Panc1 (cell line): ENCODE measurements at places on chromosomes 3 and 15. TPM values are rescaled to one million over a fixed set of nuclear protein-coding genes. Genes with fewer than 3 reads are reported as not detected.

The RAB11A gene
- total RNA-seq, result 263 TPM

- no peak overlapping the region for H3K4me3 ChIP-seq
- no peaks in the 10 kb centered on the region for H3K27me3 ChIP-seq
- DNase-seq, result no peak
Observed at GRCh38 chr3:163943664-163944063, 1134.6 kb downstream of the SI start.

DNA sequence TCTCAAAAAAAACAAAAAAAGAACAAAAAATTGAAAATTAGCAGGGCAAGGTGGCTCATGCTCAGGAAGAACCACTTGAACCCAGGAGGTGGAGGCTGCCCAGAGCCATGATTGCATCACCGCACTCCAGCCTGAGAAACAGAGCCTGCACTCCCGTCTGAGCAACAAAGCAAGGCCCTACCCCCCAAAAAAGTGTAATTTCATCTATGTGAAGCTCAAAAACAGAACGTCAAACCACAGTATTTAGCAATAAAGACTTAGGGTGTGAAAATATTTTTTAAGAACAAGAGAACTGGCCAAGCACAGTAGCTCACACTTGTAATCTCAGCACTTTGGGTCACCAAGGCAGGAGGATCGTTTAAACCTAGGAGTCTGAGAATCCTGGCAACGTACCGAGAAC lies 38.2 kb downstream of the STAG1 start:
- no peak overlapping the region for H3K4me3 ChIP-seq
- peaks cover 4% of the 10 kb centered on the region; the same call in 1 of the 2 replicates for H3K4me1 ChIP-seq
- no peaks in the 10 kb centered on the region for H3K27me3 ChIP-seq

The EFHB gene
- 0.46 TPM for total RNA-seq

The SLC12A6 gene
- 19.5 TPM for total RNA-seq

The POPDC2 gene
- total RNA-seq, result 0.15 TPM

The SENP8 gene
- 2.9 TPM for total RNA-seq

- no peak overlapping the region for H3K27ac ChIP-seq
- no peaks in the 10 kb centered on the region for H3K27me3 ChIP-seq
Observed at GRCh38 chr3:114428044-114428595, 134.3 kb downstream of the TIGIT start.

The IQCH gene
- total RNA-seq, result 3.9 TPM

- no peaks in the 10 kb centered on the region for H3K27me3 ChIP-seq
- H3K4me1 ChIP-seq, result no peaks in the 10 kb centered on the region
- no peak overlapping the region for H3K4me3 ChIP-seq
- DNase-seq, result no peak
Observed at GRCh38 chr3:53180305-53181023, 19.5 kb downstream of the PRKCD start.

The CHSY1 gene
- total RNA-seq, result 50.8 TPM

The ZBTB47 gene
- 3.6 TPM for total RNA-seq

The SOX14 gene
- not detected for total RNA-seq

The LRRN1 gene
- 0.13 TPM for total RNA-seq

The SFMBT1 gene
- 24.4 TPM for total RNA-seq

GRCh38 chr3:97076673-97077072 lies 262.3 kb downstream of the EPHA6 start:
- no peaks in the 10 kb centered on the region for H3K36me3 ChIP-seq
- H3K27me3 ChIP-seq, result no peaks in the 10 kb centered on the region
- no peak for DNase-seq
- H3K27ac ChIP-seq, result no peak overlapping the region
- no peak overlapping the region for H3K4me3 ChIP-seq
- no peaks in the 10 kb centered on the region for H3K4me1 ChIP-seq

The TRPC1 gene
- total RNA-seq, result 29.6 TPM

The KLHL18 gene
- 35.4 TPM for total RNA-seq

- H3K4me1 ChIP-seq, result no peaks in the 10 kb centered on the region
- no peak overlapping the region for H3K4me3 ChIP-seq
- DNase-seq, result no peak
Observed at GRCh38 chr3:55534876-55535275, 47.8 kb upstream of the WNT5A start.

- H3K4me3 ChIP-seq, result peak overlapping the region; percentile 33
- peak overlapping the region; percentile 58 for H3K27ac ChIP-seq
- peak; percentile 51 for DNase-seq
- H3K36me3 ChIP-seq, result no peaks in the 10 kb centered on the region
- H3K27me3 ChIP-seq, result no peaks in the 10 kb centered on the region
- peaks cover 4% of the 10 kb centered on the region; the same call in 1 of the 2 replicates for H3K4me1 ChIP-seq
Observed at GRCh38 chr3:172595664-172596393, 72.6 kb upstream of the TNFSF10 start.

The SNX22 gene
- total RNA-seq, result 2.3 TPM

The BCL2A1 gene
- total RNA-seq, result 4.7 TPM

DNA sequence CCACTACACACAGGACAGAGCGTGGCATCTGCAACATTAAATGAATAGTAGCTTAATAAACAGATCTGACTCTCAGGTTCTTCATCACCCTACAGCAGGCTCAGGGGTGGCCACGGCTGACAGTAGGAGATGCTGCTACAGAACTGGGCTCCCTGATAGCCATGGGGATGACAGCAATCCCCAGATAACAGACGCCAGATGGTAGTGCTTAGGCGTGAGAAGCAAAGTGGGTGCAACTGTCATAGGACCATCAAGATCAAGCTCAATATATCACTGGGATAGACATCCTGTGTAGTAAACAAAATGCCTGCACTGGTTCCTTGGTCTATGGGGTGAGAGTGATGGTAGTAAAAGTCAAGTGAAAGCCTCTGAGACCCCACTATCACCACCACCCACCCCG lies 2.6 kb upstream of the TPRA1 start:
- no peak overlapping the region for H3K4me3 ChIP-seq
- no peak for DNase-seq
- H3K27me3 ChIP-seq, result no peaks in the 10 kb centered on the region
- peaks cover 2% of the 10 kb centered on the region; the same call in 1 of the 2 replicates for H3K36me3 ChIP-seq
- H3K4me1 ChIP-seq, result peaks cover 24% of the 10 kb centered on the region
- H3K27ac ChIP-seq, result no peak overlapping the region

DNA sequence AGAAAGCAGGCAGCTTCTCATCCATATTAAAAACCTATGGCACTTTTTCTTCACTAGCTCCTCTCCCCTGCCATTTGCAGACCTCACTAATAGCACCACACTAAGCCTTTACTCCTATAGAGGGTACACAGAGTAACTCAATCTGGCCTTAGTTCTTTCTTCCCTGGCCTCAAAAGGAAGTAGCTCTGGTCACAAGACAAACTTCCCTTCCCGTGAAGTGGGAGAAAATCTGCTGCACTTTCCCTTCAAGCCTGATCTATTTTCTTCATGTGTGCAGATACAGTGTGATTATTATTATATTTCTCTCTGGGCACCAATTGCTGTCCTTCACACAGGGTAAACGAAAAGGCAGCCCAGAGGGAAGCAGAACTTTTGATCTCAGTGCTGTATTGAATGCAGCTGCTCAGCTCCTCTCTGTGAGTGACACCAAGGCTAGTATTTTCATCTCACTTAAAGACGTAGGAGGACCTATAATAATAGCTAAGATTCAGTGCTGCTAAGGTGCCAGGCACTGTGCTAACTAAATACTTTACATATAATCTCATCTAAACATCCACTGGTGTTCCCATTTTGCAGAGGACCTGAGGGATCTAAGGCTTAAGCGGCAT lies 61.9 kb upstream of the RASGRP1 start:
- no peaks in the 10 kb centered on the region for H3K36me3 ChIP-seq
- no peaks in the 10 kb centered on the region for H3K4me1 ChIP-seq
- no peak overlapping the region for H3K27ac ChIP-seq
- DNase-seq, result no peak

DNA sequence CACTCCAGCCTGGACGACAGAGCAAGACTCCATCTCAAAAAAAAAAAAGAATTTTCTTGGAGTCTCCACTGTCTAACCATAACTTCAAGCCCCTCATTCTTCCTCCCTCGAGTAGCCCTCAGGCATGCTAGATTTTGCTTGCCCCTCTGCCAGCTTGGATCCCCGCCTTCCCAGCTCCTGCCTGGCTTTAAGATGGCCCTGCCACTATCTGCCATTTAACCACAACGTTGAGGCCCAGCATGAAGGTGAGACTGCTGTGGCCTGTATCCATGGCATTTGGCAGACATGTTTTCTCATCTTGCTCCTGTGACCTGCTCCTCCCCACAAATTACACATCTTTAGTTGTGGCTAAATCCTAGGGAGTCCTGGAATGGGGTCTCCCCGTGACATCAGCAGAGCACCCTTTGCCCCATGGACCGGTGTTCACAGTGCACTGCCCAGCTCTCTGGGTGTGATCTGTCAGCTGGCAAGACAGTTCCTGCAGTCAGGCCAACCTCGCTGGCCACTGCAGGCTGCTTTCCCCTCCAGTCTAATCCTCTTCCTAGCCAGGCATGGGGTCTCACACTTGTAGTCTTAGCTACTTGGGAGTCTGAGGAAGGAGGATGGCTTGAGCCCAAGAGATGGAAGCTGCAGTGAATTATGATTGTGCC lies 10.4 kb downstream of the VPS18 start:
- H3K4me3 ChIP-seq, result no peak overlapping the region
- no peaks in the 10 kb centered on the region for H3K27me3 ChIP-seq
- no peak for DNase-seq
- H3K36me3 ChIP-seq, result no peaks in the 10 kb centered on the region

DNA sequence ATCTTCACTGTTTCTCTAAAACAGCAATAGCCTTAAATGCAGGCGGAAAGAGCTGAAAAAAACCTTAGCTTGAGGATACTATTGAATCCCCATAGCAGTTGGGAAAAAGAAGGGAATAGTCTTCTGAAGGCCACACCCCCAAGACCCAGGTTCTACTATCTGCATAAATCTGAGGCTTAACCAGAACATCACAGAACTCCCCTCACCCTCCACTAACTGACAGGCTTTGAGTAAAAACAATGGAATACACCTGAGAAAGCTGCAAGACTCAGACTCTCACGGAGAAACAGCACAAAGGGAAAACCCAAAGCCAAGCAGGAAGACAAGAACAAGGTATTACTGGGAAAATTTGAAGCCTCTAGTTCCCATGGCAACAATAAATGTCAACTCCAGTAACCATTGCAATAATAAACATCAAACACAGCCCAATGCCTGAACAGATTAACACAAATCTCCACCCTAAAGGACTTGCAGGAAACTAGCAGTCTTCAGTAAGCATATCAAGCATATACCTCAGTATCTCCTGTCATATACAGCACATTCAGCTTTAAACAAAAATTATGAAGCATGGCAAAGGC lies 56.4 kb downstream of the TMCC1 start:
- H3K27ac ChIP-seq, result no peak overlapping the region
- H3K4me1 ChIP-seq, result peaks cover 9% of the 10 kb centered on the region; the same call in 1 of the 2 replicates
- H3K36me3 ChIP-seq, result no peaks in the 10 kb centered on the region

DNA sequence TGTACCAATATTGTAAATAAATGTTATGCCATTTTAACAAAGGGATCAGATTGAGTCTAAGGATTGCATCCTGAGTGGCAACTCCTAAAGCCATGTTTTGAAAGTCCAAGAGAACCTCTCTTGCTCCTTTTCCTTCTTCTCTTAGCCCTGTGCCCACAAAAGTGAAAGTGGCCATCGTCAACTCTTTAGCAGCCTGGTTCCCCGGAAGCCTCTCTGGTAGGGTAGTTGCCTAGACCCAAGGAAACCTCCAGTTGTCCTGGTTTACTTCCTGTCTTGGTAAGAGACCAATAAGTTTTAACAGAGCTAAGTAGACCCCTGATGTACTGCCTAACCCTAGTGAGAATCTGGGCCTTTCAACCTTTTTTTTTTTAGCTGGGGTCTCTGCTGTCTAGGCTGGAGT lies 10.2 kb upstream of the ITPKA start:
- no peaks in the 10 kb centered on the region for H3K27me3 ChIP-seq
- no peaks in the 10 kb centered on the region; the same call in 1 of the 2 replicates for H3K36me3 ChIP-seq
- DNase-seq, result no peak
- H3K4me1 ChIP-seq, result no peaks in the 10 kb centered on the region
- H3K4me3 ChIP-seq, result no peak overlapping the region

DNA sequence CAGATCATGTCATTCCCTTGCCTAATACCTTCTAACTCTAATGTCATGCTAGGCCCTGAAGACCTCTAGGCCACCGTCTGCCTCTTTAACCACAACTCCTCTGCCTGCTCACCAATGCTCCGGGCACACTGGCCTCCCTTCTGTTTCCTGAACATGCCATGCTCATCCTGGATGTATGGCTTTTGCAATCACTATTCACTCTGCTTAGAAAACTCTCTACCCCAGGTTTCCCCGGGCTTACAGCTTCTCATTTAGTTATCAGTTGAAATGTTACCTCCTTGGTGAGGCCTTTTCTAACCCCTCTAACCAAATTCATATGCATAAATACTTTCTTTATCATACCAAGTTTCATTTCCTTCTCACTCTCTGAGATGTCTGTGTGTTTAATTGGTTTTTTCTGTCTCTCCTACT lies 727.8 kb upstream of the CFAP20DC start:
- no peaks in the 10 kb centered on the region for H3K27me3 ChIP-seq
- H3K36me3 ChIP-seq, result no peaks in the 10 kb centered on the region
- H3K4me3 ChIP-seq, result no peak overlapping the region
- no peak for DNase-seq
- no peaks in the 10 kb centered on the region for H3K4me1 ChIP-seq
- H3K27ac ChIP-seq, result no peak overlapping the region

- DNase-seq, result no peak
- H3K4me1 ChIP-seq, result no peaks in the 10 kb centered on the region
- peaks cover 29% of the 10 kb centered on the region for H3K36me3 ChIP-seq
- no peaks in the 10 kb centered on the region for H3K27me3 ChIP-seq
- H3K27ac ChIP-seq, result no peak overlapping the region
Observed at GRCh38 chr15:72564091-72564490, 90.0 kb downstream of the ARIH1 start.

The SLC22A14 gene
- total RNA-seq, result 0.13 TPM

The CCDC80 gene
- 0.64 TPM for total RNA-seq

The SKOR1 gene
- 0.21 TPM for total RNA-seq

DNA sequence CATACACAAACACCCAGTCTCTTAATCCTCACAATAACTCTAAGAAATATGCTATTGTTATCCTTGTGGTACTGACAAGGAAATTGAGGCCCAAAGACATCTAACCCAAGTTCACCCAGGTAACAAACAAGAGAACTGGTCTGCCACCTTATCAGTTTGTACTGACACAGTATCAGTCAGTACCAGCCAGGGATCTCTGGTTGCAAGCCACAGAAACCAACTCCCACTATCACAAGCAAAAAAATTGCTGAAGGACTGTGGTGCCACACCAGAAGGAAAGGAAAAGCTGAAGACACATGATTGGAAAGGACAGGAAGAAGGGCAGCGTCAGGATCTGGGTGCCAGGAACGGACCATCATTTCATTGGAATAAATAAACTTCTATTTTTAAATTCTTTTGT lies 63.8 kb upstream of the GLCE start:
- DNase-seq, result no peak
- no peak overlapping the region for H3K4me3 ChIP-seq
- no peaks in the 10 kb centered on the region for H3K36me3 ChIP-seq
- H3K27ac ChIP-seq, result no peak overlapping the region
- H3K27me3 ChIP-seq, result peaks cover 7% of the 10 kb centered on the region; the same call in 1 of the 2 replicates
- 0 out of 2 replicates have a peak, but pooled peaks cover 3% of the 10 kb centered on the region for H3K4me1 ChIP-seq
